ENCODE measurements at places on chromosomes 5 and 9.

- no peak for DNase-seq
These were observed 1093.6 kb downstream of the CDH9 start for GRCh38 chr5:25944786-25945185.

DNA sequence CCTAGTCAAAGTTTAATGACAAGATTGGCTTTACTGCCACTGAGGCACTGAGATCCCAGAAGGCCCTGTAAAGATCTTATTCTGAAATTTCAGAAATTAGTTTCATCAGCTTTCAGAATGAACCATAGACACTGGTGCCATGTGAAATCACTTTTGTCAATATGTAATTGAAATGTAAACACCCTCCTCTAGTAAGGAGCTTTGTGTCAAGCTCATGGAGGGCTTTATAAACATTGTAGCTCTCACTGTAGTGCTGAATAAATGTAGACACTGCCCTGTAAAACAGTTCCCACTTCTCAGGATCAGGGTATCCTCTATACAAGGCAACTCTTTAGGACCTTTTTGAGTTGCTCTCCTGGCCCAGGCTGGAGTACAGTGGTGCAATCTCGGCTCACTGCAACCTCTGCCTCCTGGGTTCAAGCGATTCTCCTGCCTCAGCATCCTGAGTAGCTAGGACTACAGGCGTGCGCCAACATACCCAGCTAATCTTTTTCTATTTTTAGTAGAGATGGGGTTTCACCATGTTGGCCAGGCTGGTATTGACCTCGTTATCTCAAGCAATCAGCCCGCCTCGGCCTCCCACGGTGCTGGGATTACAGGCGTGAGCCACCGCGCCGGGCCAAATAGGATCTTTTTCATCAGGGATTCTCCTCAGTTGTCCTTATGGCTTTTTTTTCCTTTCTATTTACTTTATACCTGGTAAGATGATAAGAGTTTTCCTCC lies 1823.9 kb upstream of the CDH9 start:
- DNase-seq: no peak

GRCh38 chr9:17987189-17987588 lies 408.3 kb downstream of the SH3GL2 start:
- DNase-seq: no peak

- no peak for DNase-seq
These were observed 273.0 kb upstream of the RPS23 start for GRCh38 chr5:82551192-82551591.

DNA sequence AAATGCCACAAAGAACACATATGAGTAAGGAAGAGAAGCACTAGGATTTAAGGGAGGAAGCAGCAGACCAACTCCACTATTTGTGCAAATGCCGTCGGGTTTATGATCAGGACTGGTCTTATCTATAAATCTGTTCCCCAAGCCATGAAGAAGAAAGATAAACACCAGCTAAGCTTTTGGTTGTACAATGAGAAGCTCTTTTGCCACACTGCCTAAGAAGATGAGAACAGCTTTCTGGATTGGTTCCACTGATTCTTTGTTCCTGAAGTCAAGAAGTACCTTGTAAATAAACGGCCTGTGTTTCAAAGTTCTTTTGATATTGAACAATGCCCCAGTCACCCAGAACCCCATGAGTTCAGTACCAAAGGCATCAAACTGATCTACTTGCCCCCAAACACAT lies 93.9 kb downstream of the RFX3 start:
- no peak for DNase-seq

- DNase-seq: no peak
These were observed 52.2 kb upstream of the IRX4 start for GRCh38 chr5:1934801-1935429.

- DNase-seq: no peak
These were observed 29.0 kb downstream of the GLRA1 start for GRCh38 chr5:151895660-151896030.

GRCh38 chr9:18058564-18059442 lies 415.1 kb upstream of the ADAMTSL1 start:
- DNase-seq: no peak

GRCh38 chr9:20144197-20144596 lies 355.4 kb upstream of the SLC24A2 start:
- DNase-seq: no peak

DNA sequence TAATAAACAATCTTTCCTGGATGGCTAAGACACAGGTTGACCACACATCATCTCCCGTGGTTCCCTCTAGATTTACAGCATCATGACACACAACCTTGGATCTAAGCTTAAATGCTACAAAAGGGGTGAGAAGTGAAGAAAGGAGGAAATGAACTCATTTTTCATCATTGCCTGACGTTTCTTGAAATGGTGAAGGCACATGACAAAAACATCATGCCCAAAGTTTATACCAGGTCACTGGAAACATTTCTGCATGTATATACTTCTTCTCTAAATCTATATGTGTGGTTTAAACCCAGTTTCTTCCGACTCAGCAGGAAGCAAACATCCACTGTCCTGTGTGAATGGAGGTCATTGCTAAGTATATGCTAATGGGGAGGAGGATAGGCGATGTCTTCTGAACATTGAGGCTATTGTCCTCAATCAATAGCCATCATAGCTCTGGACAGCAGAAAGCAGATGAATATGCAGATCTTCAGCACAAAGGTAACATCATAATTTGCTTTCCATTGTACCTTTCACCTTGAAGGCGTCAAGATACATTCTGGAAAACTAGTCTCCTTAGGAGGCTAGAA lies 137.4 kb downstream of the MED27 start:
- DNase-seq: no peak

DNA sequence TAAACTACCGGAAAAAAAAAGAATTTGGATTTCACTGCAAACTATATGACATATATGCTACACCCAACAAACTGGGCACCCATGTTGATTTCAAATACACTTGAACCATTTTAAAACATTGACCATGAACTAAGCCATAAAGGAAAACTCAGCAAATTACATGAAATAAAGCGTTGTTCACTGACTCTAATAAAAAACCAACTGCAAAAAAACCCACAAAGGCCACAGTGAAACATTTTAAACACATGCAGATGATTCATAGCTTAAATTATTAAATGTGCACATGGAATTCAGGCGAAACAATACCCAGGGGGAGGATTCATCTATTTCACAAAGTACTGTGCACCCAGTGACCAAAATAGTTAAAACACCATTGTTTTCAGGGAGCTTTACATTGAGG lies 33.3 kb downstream of the MTRR start:
- DNase-seq: no peak

DNA sequence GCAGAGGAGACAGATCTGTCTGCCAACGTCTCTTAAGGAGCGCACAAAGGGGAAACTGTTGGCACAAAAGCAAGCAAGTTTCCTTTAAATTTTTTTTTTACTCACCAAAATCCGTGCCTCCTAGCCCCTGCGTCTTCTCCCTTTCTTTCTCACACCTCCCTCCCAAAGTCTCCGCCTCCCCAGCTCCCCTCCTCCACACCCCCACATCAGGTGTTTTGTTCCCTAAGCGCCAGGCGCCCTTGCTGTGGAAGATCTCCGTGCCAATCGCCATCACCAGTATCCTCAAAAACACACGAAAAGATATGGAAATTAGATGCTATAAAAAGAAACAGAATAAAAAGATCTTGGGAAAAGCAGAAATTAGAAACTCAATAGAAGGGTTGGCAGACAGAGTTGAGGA lies 87.6 kb downstream of the DRD1 start:
- no peak for DNase-seq

- no peak for DNase-seq
These were observed 283.5 kb downstream of the ARHGEF28 start for GRCh38 chr5:73909474-73909873.

- DNase-seq: no peak
These were observed 412.8 kb downstream of the SPOCK1 start for GRCh38 chr5:137086342-137086741.

DNA sequence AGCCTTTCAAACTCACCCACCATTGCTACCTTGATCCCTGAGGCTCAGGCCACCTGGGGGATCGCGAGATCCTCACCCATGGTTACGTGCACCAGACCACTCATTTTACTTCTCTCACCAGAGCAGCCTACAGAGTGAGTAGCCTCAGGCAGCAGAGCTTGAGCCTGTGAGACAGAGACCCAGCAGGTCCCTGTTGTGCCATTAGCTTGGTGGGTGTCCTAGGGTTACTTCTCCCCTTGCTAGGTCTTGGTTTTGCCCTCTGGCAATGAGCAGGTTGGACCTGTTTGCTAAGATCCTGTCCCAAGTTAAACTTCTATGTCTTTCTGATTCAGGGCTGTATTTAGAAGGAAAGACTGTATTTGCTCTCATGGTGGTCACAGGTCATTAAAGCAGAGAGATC lies 21.8 kb downstream of the WHRN start:
- no peak for DNase-seq

GRCh38 chr5:126847826-126848251 lies 70.9 kb downstream of the LMNB1 start:
- DNase-seq: no peak

DNA sequence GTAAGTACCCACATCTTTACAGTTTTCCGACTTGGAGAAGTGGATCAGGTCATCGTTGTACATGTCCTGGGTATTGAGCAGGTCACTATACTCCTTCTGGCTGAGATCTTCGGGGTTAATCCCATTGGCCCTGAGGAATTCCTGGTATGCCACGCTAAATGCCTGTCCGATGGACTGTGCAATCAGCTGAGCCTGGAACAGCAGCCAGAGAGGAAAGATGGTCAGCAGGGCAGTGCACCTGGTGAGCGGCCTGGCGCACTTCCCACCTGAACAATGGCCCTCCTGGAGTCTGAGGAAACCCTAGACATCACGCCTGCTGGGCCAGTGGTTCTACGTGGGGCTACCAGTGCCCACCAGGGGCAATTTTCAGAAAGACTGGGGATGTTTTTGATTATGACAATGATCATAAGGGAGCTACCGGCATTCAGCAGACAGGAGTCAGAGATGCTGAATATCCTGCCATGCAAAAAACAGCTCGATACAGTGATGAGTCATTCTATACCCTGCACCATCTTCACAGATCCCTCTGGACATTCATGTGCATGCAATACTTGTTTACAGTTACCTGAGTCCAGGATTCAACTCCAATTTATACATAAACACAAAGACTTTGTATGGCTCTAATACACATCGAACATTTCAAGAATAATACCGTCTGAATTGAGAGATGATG lies 127.2 kb downstream of the ENTREP1 start:
- DNase-seq: no peak

- no peak for DNase-seq
These were observed 13.3 kb downstream of the NUP214 start for GRCh38 chr9:131138676-131139075.

DNA sequence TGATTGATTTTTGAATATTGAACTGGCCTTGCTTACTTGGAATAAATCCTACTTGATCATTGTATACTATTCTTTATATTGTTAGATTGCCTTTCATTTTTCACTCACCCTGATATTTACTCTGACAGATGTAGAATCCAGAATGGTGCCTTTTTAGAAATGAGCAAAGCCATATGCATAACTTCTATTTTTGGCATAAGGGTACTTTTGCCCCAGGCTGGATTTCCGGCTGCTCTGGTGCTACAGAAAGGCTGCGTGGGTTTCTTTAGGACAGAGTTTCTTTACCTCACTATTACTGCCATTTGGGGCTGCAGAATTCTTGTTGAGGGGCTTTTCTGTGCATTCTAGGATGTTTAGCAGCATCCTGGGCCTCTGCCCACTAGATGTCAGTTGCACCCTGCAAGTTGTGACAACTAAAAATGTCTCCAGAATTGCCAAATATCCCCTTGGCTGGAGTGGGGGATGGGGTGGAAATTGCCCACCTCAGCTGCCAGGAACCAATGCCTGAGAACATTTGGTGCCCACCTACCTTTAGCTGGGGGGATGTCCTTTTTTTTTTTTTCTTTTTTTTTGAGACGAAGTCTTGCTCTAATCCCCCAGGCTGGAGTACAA lies 50.1 kb downstream of the SLC36A1 start:
- DNase-seq: no peak

DNA sequence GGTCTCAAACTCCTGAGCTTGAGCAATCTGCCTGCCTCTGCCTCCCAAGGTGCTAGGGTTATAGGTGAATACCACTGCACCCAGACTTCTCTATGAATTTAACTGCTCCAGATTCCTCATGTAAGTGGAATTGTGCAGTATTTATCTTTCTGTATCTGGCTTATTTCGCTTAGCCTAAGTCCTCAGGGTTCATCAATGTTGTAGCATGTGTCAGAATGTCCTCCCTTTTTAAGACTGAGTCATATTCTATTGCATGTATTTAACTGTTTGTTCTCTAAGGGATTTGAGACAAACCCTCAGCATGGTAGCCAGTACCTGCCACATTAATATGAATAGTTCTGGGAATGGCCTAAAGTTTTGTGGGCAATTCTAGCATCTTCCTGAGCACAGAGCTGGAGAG lies 53.9 kb upstream of the TUT7 start:
- DNase-seq: no peak

- no peak for DNase-seq
These were observed 25.9 kb downstream of the BRINP1 start for GRCh38 chr9:119343059-119343990.

DNA sequence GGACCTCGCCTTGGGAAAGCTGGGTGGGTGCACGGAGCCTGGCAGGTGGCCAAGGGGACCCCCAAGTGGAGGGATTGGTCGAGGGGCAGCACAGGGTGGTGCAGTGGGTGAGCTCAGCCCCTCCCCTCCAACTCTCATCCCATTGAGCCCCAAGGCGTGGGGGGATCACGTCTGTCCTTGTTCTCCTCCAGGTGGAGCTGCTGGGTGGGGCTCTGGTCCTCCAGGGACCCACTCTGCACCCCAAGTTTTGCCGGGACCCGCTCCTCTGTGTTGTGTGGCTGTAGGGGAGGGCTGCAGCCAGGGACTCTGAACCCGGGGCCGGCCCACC lies 3.6 kb upstream of the FUT7 start:
- no peak for DNase-seq

DNA sequence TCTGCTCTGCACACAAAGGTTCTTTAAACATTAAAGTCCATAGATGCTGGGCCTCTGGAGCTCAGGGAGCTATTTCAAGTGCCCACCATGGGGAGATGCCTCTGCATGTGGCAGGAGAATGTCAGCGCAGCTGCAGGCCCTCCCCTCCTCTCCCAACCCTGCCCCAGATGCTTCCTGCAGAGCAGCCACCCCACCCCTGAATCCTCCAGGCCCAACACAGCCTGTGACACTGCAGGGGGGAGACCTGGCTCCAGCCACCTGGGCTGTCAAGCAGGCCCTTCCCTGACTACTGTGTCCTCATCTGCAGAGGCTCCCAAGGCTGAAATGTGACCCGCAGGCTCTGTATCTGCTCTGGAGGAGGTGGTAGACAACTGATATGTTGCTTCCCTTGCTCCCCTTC lies 213.9 kb downstream of the GABBR2 start:
- no peak for DNase-seq
